NCI-H446 (cell line): ENCODE measurements at places on chromosomes 7 and 10.
A peak's percentile ranks its signal among the peaks of the same experiment; 100 is the strongest.

DNA sequence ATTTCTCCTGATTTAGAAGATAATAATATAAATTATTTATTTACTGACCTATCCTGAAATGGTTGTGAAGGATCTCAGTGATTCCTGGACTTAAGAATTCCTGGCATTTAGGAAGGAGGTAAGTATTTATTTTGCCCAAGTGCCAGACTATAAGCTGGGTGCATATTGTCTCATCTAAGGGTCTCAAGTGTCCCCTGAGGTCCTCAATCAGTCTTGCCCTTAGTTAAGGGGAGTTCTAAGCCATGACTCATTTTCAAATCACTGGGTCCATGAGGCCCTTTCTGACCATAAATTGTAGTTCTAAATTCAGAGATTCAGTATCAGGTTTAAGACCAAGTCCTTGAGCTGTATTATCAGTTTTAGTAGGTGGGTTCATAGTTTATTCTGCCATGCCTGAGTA, 251.6 kb upstream of the MEOX2 start:
- DNase-seq: no peak

GRCh38 chr10:105598207-105598606, 957.1 kb downstream of the SORCS3 start:
- no peak for DNase-seq

- no peak for DNase-seq
Measured at GRCh38 chr7:100543586-100543985, 4.6 kb downstream of the AGFG2 start.

GRCh38 chr10:19120381-19120908, 71.8 kb downstream of the MALRD1 start:
- no peak for DNase-seq

GRCh38 chr7:22452960-22453558, 46.9 kb downstream of the STEAP1B start:
- no peak for DNase-seq

- DNase-seq: no peak
Measured at GRCh38 chr10:43078986-43079273, 2.1 kb downstream of the RET start.

- no peak for DNase-seq
Measured at GRCh38 chr7:22197376-22197775, 159.6 kb downstream of the RAPGEF5 start.

DNA sequence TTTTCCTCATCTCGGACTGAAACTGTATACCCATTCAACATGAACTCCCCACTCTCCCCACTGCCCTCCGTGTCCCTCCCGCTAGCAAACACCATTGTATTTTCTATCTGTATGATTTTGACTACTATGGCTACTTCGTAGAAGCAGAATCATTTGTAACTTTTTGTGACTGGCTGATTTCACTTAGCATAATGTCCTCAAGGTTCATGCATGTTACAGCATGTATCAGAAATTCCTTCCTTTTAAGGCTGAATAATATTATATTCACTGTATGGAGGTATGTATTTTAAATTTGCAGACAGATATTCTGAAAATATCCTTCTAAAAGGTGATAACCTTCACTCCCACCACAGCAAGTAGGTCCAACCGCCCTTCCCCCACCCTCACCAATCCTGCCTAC, 42.9 kb upstream of the MMD2 start:
- DNase-seq: no peak

DNA sequence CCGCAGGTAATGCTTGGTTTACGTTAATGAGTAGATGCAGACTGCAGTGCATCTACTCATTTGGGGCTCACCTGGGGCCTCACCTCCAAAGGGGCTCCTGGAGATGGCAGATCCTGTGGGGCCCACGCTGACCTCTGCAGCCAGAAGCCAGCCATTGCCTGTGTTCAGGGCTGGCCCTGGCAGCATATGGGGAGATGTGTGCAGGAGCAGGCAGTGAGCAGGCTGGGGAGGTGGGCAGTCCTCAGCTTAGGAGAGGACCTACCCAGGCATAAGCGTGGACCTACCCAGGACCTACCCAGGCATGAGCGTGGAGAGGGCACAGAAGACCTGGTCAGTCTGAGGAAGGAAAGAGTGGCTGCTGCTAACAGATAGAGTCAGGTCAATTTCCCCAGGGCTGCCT, 178.5 kb downstream of the PTPRN2 start:
- no peak for DNase-seq

DNA sequence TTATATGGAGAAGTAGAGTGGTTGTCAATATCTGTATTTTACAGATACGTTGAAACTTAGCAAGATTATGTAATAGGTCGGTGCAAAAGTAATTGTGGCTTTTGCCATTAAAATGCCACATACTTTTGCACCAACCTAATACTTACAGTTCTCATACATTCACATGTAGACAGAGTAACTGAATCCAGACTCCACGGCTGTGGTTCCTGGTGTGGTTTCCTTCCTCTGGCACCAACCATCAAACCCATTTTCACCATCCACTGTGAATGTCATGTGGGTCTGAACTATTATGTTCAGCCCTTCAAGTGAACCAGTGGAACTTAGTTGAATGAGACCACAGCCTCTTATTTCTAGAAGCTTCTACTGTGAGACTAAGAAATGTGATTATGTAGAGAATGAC, 31.5 kb upstream of the SLIT1 start:
- DNase-seq: no peak

- DNase-seq: no peak
Measured at GRCh38 chr7:105718511-105718925, 137.2 kb upstream of the EFCAB10 start.

DNA sequence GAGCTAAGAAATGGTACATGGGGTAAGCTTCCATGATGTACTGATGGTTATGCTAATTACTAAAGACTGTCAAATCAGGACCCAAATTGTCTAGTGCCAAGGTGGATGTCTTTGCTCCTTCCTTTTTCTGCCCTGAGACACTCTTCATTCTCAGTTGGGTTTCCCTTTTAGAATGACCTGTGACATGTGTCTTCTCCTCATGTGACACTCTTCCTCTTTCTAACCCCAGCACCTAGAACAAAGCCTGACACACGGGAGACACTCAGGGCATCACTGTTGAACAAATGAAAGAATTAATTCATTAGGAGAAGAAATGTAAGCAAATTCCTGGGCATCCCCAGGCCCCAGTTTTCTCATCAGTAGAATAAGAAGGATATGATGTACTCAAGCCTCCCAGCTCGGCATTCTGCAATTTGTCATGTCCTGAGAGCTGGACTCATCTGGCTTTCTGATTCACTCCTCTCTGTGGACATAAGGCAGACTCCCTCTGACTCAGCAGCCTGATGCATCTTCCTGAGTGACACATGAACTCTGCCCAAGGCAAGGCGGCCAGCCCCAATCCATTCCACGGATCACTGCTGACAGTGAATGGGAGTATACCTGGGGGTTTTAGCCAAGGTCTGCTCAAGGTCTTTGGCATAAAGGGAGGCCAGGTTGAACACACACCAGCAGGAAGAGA, 473.8 kb downstream of the KCNMA1 start:
- DNase-seq: peak; percentile 7

DNA sequence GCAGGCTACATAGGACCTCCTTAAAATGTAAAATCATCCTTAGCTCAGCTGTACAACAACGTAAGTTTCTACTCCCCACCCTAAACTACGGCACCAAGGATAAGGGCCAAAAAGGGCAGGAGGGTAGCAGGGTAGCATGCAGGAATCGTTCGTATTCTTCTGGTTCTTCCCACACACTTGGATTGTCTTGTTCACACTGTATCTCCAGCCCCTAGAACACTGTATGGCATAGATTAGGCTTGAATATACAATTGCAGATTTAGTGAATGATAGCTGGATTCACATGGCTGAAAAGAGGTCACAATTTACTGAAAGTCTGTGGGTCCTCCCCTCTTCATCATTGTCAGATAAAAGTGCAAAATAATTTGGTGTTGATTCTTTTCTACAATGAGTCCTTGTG, 28.2 kb upstream of the PRKAR2B start:
- no peak for DNase-seq

DNA sequence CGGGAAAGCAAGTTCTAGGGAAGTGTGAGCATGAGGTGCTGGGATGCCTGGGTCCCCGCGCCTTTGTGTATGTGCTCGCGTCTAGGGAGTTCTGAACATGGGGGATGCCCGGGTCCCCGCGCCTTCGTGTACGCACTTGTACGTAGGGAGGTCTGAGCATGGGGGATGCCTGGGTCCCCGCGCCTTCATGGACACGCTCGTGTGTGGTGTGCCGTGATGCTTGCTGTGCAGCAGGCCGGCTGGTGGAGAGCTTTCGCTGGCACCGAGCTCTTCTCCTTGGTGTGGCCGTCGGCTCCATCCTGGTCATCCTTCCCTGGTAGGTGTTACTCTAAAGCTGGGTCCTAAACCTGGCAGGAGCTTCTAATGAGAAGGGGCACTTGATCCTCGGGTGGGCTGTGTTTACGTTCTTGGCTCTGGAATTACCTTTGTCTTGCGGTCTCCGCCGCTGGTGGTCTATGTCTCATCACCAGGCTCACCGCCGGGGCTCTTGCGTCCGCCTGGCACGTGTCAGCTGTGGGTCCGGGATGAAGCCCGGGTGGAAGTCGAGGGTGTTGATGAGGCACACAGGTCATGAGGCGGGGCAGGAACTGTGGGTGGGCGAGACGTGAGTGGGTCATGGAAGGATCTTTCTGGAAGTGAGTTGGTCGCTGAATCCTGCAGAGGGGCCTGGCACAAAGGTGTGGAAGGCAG, 63.5 kb downstream of the DNAJB6 start:
- no peak for DNase-seq

GRCh38 chr10:27158421-27158820, 3.3 kb downstream of the MASTL start:
- no peak for DNase-seq

DNA sequence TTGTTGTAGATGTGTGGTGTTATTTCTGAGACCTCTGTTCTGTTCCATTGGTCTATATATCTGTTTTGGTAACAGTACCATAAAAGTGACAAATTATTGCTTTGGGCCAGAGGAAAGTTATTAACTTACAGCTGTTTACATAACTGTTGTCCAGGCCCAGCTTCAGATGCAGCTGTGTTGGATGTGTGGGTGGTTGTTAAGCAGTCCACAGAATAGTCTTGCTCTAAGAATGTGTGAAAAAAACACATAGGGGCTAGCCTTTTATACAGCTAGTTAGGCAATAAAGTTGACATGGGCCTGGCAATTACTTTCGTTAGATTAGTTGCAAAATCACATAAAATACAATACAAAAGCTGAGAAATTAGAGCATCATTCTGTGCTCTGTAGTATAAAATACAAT, 31.9 kb downstream of the DLD start:
- no peak for DNase-seq

DNA sequence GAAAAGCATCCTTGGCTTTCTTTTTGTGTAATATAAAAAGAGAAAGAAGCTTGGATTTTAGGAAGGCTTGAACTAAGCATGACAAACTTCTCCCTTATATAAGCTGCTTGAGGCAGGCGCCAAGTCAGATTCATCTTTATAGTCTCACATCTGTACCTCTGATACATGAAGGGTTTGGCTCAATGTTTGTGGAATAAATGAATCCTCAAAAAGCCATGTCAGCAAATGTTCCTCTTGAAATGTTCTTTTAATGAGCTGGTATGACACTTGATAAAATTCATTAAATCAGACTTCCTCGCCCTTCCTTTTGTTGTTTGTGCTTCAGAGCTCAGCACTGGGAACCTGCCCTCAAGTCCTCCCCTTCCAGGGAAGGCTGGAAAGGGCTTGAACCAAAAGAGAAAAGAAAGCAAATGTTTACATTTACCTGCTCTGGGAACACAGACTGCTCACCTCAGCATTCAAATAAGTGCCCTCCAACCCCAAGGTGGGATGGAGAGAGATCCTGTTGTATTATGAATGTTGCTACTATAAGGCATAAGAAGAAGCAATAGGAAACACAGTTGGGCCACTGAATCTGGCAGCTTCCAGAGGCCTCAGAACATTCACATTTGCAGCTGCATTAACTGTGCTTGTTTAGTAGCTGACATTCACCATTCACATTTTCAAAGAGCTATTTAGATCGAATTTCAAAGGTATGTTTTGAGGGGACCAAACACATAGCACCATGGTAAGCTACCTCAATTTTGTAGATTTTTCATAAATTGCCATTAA, 212.6 kb downstream of the CACNA2D1 start:
- peak; percentile 5 for DNase-seq

GRCh38 chr7:40403703-40404476, 269.1 kb downstream of the SUGCT start:
- no peak for DNase-seq

GRCh38 chr10:88127766-88128165, 264.3 kb downstream of the PTEN start:
- DNase-seq: no peak

DNA sequence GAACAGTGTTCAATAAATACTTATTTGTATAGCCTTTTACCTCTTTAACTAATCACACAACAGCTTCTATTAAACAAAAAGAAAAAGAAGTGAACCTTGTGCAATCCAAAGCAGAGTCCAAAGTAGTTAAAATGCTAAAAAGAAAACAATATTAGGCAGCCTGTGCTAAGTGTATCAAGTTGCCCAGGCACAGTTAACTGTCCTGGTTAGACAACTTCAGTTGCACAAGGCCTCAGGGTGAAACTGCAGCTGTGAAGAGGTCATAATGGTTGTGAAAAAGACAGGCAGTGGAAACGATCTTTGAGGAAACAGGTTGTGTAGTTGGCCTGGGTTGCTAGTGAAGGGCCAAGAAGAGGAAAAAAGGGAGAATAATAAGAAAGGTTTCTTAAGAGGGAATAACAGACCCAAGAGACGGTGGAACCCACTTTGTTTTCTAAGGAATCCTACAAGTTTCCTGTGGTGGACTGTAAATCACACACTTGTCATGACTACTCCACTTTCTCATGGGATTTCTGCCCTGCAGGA, 6.0 kb upstream of the CROT start:
- DNase-seq: no peak
